ENCODE measurements at places on chromosomes 16 and 17.

DNA sequence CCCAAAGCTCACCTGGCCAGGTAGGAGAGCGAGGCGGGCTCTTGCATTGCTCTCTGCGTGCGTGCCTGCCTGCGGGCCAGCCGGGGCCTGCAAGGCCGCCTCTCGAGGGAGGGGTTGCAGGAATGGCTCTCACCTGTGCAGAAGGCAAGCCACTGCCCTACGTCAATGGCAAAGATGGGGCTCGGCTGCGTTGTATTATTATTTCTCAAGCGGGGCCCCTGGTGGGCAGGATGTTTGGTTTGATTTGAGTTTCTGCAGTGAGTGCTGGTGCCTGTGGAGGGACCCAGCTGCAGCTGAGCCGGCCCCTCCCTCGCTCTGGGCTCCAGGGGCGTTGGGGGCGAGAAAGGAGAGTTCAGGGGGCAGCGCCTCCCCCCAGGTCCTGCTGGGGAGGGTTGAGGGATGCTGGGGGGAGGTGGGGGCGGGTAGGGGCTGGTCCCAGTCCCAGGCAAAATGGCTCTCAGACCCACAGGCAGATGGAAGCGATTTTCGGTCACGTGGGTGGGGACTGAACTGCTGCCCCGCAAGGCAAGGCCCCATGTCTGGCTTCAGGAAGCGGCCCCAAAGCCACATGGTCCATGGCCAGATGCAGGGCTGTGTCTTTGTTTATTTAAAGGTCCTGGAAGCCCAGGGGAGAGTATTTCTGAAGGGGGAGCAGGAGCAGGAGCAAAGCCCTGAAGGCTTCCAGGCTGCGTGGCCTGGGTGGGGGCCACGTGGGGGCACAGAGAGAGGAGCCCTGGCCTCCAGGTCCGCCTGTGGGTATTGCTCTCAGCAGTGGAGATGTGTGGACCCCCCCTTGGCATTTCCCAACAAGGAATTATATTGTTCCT, 338.8 kb downstream of the SEC14L1 start:
- DNase-seq = peak; percentile 78

GRCh38 chr17:61689610-61690180, 98.7 kb upstream of the NACA2 start:
- no peak for DNase-seq

DNA sequence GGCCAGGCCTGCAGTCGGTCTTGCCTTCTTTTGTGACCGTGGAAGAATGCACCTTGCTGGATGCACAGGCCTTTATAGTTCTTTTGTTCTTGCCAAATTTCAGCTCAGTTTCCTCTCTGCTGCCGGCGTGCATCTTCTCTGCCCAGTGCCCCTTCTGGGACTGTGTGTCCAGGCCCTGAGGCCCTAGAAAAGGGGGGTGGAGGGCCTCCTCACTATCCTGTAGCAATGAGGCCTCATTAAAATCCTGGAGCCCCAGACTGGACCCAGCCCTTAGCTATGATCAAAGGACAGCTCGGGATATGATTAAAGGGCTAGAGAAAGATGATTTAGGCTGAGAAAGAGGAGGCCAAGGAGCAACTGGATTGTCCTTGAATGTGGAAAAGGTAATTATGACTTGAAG, 229.8 kb downstream of the SEC14L1 start:
- no peak for DNase-seq

- DNase-seq = no peak
These were observed 11.9 kb upstream of the COL1A1 start for GRCh38 chr17:50213026-50214022.

DNA sequence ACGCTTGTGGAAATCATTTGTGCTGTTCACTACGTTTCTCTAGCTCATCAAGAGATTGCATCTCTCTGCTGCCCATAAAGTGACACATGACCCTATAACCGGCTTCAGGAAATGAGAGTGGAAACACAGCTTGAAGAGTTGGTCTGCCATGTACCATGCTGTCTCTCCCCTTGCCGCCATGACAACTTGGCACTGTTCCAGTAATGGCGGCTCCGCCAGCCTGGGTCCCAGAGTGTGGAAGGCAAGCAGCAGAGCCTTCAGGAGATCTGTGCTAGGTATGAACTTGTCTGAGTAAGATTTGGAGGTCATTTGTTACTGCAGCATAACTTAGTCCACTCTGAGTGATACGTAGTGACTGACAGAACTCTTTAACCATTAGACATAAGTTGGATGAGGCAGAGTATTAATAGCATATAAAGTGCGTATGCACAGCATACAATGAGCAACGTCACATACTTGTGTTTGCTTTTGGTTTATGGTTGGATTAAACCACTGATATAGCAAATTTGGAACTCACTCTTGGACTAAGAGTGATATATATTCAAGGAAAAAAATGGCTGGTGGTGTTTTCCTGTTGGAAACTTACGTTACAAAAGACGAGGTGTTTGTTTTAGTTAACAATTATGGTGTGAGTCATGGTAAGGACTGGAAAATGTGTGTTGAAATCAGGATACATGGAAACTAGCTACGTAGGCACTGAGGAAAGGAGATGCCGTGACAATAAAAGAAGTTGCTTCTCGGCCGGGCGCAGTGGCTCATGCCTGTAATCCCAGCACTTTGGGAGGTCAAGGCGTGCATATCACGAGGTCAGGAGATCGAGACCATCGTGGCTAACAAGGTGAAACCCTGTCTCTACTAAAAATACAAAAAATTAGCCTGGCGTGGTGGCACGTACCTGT, 24.4 kb upstream of the PMP22 start:
- DNase-seq = peak; percentile 27

GRCh38 chr17:32451879-32452278, 7.6 kb downstream of the PSMD11 start:
- no peak for DNase-seq
